ENCODE measurements at places on chromosomes 6 and 20.

DNA sequence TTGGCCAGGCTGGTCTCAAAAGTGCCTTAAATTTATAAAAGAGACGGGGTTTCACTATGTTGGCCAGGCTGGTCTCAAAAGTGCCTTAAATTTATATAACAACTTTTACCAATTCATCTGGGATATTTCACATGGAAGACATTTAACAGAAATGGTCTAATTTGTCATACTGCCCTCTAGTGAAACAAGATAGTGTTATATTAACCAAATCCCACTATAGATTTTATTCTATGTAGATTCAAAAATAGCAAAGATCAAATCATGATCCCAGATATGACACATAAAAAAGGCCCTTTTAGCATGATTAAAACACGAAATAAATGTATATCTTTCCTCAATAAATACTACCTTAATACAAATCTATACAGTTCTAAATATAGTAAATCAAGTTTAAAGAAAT is 102.8 kb upstream of the TFAP2D start:
- DNase-seq = no peak

- DNase-seq = peak; percentile 95
Measured at GRCh38 chr6:89035252-89036101, 45.1 kb upstream of the PNRC1 start.

DNA sequence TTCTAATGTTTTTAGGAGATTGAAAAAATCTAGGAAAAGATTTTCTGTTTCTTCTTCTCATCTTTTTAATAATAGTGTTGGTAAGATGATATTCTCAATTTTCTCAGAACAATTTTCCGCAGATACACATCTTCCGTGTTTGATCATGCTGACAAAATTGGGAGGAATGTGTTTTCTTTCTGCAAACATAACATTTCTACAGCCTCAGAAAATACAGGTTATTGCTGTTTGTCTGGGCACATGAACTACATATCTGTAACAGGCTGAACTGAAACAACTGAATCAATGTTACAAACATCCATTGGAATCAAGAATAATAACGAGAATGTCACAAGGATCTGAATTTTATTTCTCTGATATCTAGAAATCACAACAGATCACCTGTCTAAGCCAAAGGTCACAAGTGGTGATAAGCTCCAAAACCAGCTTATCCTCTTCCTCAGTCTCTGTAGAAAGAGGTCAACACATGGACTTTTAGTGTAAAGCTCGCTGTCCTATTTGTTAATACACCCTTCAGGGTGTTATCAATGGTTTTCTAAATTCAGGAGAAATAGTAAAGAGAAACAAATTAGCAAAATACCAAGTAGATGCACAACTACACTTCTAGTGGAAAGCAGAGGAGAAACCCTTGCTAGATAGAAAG is 197.3 kb upstream of the MARCKS start:
- DNase-seq = no peak

GRCh38 chr6:2802521-2803060 is 37.4 kb downstream of the WRNIP1 start:
- DNase-seq = no peak

- peak; percentile 83 for DNase-seq
Measured at GRCh38 chr6:148508401-148509041, 165.9 kb downstream of the SASH1 start.

DNA sequence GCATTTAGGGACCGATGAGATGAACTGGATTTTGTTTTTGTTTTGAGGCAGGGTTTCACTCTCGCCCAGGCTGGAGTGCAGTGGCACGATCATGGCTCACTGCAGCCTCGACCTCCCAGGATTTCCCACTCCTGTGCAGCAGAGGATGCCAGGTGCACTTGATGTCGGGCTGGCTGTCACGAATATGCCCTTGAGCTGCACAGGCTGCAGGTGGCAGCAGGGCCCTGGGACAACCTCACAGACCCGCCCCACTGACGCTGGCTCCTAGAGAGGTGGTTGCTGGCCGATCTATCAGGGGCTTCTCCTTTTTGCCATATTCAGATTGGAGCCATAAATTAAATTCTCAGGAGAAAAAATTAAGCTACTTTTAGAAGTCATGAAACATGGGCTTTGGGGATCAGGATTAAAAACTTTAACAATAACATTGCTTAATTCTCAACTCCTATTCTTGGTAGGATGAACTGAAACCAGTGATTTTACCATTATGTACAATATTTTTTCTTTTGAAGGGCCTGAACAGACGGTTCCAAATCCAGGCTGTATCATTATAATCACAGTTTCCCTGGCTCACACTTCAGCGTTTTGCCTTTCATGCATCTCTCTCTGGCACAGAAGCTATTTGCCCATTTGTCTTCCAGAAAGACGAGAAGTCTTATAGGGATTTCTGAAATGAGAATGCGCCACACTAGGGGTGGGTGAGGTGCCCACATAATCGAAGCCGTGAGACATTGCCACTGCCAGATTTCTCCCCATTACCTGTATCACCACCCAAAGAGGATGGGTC is 32.4 kb downstream of the NQO2 start:
- no peak for DNase-seq

GRCh38 chr6:166477647-166478365 is 95.1 kb upstream of the MPC1 start:
- no peak for DNase-seq

DNA sequence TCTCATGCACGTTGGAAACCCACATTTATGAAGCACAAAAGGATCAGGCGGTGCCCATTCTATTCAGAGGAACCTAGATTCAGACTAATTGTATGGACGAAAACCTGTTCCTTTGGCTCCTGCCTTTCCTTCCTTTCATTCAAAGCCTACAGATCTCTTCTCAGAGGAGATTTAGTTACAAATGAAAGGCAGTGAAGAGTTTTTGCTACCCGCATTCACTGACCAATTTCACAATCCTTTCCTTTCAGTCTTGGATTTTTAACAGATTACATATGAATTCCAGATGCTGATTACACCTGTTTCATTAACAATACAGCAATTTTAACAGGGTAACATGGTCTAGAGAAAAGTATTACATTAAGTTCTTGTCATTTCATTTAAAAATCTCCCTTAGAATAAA is 32.0 kb downstream of the TMEM242 start:
- DNase-seq = no peak

GRCh38 chr6:10513544-10513943 is 7.6 kb upstream of the GCNT2 start:
- no peak for DNase-seq

- DNase-seq = no peak
Measured at GRCh38 chr6:169473663-169474062, 220.0 kb upstream of the THBS2 start.

- DNase-seq = peak; percentile 49
Measured at GRCh38 chr6:67683960-67684359, 951.1 kb upstream of the ADGRB3 start.

GRCh38 chr6:38533064-38533463 is 106.7 kb downstream of the BTBD9 start:
- DNase-seq = no peak

- DNase-seq = peak; percentile 78
Measured at GRCh38 chr6:116087437-116088027, 13.1 kb upstream of the NT5DC1 start.

DNA sequence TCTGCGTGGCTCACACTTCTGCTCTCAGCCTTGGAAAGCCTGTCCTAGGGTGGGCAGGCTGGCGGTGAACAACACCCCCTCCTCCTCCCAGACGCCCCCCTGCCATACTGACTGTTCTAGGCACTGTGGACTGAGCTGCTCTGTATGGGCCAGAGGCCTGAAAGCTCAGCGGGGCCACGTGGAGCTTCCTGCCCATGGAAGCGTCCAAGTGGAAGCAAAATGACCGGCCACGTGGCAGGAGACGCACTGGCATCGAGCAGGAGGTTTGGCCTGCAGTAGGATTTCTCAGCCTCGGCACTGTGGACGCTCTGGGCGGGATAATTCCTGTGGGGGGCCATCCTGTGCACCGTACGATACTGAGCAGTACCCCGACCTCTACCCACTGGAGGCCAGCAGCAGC is 88.7 kb downstream of the GRM4 start:
- DNase-seq = no peak

DNA sequence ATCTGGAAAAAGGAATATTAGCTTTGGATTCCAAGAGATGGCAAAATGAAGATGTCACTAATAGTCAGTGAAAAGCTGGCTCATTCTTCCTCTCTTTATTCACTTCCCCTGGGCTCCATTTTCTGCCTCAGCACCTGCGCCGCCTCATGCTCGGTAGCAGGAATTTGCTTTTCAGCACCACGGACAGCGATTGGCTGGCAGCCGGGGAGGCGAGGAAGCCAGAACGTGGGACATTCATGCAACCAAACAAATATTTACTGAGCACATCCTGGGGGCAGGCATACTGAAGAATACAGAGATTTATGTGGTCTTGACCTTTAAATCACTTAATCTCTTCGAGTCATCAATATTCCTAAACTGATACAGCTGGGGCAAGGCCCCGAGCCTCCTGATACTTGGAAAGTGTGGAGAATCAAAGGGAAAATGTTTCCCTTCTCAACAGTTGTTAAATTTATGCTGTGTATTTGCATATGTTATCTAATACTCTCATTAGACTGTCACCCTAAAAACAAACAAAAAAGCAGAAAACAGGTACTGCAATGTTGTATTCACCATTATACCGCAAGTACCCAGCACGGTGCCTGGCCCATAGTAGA is 12.1 kb upstream of the PDYN start:
- peak; percentile 45 for DNase-seq

DNA sequence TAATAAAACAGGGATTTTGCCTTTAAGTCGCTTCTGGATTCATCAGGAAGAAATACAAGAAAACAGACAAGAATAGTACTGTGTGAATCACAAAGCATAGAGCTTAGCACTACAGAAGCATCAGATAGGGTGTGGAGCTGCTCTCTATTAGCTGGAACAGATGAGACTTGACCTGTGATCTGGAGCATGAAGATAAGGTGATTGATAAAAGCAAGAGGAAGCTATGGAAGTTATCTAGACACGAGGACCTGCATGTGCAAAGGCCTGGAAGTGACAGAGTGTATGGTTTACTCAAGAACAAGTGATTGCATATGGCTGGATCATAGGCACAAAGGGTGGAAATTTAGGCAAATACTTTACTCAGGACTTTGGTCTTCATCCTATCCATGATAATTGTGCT is 112.9 kb upstream of the MLIP start:
- DNase-seq = no peak

GRCh38 chr6:85641522-85641896 is 1.2 kb downstream of the SYNCRIP start:
- DNase-seq = peak; percentile 25

DNA sequence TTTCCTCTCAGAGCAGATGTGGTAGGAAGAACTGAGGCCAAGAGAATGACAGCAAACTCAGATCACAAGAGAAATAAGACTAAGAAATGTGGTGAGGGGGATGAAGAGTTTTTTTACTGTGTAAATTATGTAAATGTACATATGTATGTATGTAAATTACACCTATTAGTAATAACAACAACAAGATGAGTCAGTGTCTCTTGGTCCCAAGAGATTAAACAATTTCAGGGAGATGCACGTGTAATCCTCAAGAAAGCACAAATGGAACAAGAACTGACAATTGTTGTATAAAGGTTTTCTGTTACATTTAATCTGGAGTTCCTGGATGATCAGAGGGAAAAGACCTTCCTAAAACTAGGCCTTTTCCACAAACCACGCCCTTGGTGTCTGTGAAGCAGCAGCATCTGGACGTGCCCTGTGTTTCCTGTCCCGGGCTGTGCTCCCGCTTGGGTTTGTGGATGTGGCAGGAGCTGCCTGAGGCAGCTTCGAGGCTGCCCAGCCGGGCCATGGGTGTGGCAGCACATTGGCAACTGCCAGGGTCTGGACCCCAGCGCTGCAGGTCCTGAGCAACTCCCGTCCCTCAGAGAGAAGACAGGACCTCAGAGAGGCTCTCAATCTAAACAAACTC is 994 bp downstream of the CLDN20 start:
- DNase-seq = no peak

DNA sequence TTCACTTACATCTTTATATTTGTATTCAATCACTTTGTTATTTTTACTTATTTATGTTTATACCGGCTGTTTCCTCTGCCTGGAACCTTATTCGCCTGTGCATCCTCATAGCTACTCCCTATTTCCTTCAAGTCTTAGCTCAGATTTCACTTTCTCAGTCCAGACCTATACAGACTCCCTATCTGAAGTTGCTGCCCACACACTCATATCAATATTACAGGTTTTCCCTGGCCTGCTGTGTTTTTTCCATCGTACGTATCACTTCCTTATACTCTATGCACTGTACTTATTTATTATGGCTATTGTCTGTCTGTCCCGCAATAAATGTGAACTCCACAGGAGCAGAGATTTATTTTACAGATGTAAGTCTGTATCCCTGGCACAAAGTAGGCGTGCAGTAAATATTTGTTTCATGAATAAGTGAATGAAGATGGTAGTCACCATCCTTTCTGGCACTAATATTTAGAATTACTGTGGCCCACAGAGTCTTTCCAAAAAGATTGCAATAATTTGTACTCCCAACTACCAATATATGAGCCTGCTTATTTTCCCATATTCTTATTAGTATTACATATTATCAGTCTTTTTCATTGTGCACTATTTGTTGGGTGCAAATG is 64.9 kb downstream of the TNFAIP3 start:
- no peak for DNase-seq

- peak; percentile 10 for DNase-seq
Measured at GRCh38 chr6:135651964-135652755, 154.6 kb upstream of the AHI1 start.

DNA sequence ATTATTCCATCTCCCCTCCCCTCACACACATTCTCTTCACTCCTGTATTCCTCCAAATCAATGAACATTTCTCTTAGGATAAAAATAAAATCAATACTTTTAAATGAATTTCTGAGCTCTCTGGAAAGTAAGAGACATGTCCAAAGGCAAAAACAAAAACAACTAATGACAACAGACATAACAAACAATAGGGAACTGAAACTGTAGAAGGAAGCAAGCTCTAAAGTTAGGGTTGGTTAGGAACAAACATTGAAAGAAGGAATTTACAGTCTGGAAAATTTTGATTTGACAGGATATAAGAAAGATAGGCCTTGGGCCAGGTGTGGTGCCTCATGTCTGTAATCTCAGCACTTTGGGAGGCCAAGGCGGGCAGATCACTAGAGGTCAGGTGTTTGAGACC is 17.5 kb upstream of the MYCT1 start:
- DNase-seq = no peak
